ENCODE measurements at places on chromosomes 5 and 9. TPM values are rescaled to one million over a fixed set of nuclear protein-coding genes. Genes with fewer than 3 reads are reported as not detected.

Gene GPR151
- total RNA-seq = not detected

Gene REEP2
- total RNA-seq = 4.0 TPM

Gene CNTNAP3B
- not detected for total RNA-seq

Gene BARHL1
- total RNA-seq = not detected

Gene IFNE
- total RNA-seq = not detected

Gene EPB41L4A
- total RNA-seq = 0.28 TPM

Measured in activated CD4-positive, alpha-beta T cell treated with anti-CD3 and anti-CD28 coated beads for 36 hours (primary cell).